Activated T-helper 1 cell treated with anti-CD3 and anti-CD28 coated beads, Interleukin-2, amount 50 U/mL, for 16 hours (primary cell): ENCODE measurements at places on chromosomes 11 and 22.

- peak; percentile 25 for DNase-seq
Measured at GRCh38 chr22:36775586-36775963, 344 bp downstream of the IFT27 start.

DNA sequence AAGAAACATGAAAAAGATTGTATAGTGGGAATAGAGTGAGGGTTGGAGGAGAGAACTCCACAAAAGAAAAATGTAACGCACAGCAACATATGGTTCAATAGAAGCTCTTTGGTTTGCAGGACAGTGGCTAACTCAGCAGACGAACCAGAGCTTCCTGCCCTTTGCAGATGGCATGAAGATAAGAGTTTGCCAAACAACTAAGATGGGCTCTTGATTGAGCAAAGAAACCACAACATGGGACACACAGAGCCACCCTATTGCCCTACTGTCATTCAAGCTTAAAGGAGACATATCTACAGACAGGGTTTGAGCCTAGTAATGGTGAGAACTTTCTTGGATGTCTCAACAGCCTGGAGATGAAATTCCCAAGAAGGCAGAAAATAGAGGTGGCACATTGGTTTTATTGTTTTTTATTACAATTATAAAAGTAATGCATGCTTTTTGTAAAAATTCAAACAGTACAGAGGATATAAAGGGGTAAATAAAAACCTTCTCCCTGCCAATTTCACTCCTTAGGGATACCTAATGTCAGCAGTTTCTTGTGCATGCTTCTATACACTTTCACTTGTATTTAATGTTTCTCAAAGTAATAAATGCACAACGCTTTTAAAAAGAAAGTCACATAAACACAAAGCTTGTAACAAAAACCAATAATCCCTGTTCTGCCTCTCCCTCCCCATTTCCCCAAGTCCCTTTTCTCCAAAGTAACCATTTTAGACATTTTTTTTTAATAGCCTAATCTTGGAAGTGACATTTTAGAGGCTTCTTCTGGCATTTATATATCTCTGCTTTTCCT lies 63.7 kb downstream of the COPB1 start:
- DNase-seq: no peak

GRCh38 chr22:46660604-46661201 lies 40.5 kb downstream of the GRAMD4 start:
- no peak for DNase-seq

- no peak for DNase-seq
Measured at GRCh38 chr11:103768816-103769215, 267.6 kb upstream of the DDI1 start.

GRCh38 chr11:34243600-34244464 lies 114.0 kb downstream of the ABTB2 start:
- DNase-seq: no peak

DNA sequence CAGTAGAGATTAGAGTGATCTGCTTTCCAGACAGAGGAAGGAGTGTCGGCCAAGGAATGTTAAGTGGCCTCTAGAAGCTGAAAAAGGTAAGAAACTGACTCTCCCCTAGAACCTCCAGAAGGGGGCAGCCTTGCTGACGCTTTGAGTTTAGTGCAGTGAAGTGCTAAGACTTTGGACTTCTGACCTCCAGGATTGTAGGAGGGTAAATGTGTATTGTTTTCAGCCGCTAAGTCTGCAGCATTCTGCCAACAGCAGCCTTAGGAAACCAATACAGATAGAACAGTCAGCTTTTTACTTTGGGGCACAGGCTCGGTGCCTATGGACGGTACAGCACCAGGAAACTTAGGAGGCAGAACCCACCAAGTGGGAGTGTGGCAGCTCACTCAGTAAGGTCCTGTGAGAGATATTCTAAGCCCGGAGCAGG lies 3.6 kb upstream of the TBC1D22A start:
- no peak for DNase-seq

- no peak for DNase-seq
Measured at GRCh38 chr11:123235117-123235655, 40.1 kb upstream of the CLMP start.

DNA sequence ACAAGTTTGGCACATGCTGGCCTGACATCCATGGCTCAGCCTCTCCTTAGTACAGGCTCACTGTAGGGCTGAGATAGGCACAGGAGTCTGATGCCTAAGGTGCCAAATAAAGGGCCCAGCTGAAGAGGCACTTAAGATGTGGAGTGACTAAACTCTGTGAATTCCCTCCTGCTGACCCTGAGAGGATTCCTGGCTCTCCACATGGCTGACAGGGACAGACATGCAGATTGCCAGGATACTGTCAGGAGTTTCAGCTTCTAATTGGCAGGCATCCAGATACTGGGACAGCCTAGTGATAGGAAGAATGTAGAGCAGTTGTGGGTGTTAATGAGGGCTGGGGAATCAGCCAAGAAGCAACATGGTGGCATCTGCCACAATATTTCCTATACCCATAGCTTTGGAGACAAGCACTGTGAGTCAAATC lies 558.7 kb downstream of the INSC start:
- no peak for DNase-seq

GRCh38 chr22:38083931-38084631 lies at the start of gene SLC16A8:
TSS of gene SLC16A8 (minus strand) at chr22:38084184. CDS start at chr22:38082873, 1,311 bp downstream.
- DNase-seq: no peak

- no peak for DNase-seq
Measured at GRCh38 chr11:3867209-3868091, 12.0 kb downstream of the STIM1 start.

DNA sequence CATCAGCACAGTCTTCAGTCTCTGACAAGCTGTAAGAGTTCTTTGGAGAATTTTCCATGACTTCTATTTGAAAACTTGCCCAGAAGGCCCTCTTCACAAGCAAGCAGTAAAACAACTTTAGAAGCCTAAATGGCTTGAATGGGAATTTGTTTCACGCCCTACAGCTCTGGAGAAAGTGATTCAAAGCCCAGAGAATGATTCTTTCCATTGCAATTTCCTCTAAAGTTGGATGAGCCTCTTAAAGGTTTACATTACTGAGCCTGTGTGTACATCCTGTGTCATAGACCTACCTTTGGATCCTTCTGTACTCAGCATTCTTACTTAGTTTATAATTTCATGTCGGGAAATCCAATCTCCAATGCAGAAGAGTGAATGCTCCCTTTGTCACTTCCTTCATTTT lies 6.8 kb upstream of the OR8B3 start:
- DNase-seq: no peak

GRCh38 chr22:32411402-32411801 lies 645 bp downstream of the RTCB start:
- DNase-seq: no peak

- no peak for DNase-seq
Measured at GRCh38 chr11:94849839-94850238, 81.7 kb downstream of the AMOTL1 start.

GRCh38 chr11:45048313-45048841 lies 97.7 kb upstream of the TP53I11 start:
- DNase-seq: no peak

- no peak for DNase-seq
Measured at GRCh38 chr11:128048121-128048520, 539.2 kb downstream of the ETS1 start.

GRCh38 chr11:126083829-126084607 lies 21.4 kb upstream of the CDON start:
- no peak for DNase-seq

DNA sequence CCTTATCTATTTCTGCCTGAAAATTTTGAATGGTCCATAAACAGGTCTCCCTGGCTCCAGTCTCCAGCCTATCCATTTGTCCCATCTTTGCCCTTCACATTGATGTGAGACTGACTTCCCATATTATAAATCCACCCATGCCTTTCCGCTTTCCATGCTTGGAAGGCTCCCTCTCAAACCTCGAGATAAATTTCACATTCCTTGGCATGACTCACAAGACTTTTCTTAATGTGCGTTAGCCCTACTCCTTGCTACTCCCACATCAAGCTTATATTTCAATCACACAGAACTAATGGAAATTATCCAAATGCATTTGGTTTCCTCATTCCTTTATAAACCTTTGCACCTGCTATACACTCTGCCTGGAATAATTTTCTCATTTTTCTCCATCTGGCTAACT lies 163.7 kb upstream of the NTM start:
- DNase-seq: no peak

GRCh38 chr11:1521382-1522080 lies 35.0 kb upstream of the MOB2 start:
- DNase-seq: no peak

DNA sequence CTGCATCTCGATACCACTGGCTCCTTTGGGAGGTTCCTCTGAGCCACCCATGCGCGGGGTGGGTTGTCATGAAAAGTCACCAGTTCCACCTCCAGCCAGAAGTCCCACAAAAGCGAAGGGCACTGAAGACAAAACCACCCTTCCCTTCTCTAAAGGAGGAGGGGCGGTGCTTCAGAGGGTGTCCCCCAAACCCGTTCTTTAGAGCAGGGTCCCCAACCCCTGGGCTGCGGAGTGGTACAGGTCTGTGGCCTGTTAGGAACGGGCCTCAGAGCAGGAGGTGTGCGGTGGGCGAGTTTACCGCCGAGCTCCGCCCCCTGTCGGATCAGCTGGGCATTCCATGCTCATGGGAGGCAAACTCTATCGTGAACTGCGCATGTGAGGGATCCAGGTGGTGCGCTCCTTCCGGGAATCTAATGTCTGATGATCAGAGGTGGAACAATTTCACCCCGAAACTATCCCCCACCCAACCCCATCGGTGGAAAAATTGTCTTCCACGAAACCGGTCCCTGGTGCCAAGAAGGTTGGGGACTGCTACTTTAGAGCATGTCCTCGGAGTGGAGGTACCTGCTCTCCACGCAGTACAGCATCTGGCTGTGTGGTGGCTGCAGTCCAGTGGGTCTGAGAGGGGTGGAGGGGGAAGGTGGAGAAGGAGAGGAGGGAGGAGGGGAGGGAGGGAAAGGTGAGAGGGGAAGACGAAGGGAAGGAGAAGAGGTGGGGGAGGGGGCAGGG lies 72.9 kb upstream of the SEPTIN5 start:
- DNase-seq: no peak

DNA sequence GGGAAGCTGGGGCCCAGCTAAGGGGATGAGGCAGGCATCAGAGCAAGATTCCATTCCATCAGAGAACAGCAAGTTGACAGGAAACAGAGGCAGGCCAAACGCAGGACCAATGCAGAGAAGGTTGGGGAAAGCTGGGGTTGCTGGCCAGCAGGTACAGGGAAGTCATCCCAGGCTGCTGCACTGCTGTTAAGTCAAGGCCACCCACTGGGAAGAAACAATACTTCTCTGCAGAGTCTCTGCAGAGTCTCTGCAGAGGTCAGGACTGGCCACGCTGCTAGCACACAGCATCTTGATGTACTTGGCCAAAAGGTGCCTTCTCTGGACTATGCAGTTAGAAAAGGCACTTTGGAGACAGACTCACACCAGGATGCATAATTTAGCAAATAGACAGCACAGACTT lies 68.5 kb upstream of the CSNK2A3 start:
- DNase-seq: no peak

DNA sequence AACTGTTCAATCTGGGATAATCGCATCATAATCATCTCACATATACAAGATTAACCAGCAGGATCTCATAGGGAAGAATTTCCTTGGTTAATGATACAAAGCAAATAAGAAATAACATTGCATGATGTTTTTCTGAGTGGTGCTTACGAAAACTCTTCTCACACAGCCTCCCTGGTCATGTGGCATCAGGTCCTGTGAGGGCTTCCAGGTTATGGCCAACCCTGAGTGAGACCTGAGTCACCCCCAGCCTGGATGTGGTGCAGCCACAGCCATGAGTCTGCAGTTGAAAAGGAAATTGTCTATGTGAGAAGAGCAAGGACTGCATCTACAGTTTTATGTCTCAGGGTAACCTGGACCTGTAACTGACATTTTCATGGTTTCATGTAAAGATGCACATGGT lies 90.5 kb upstream of the XKR3 start:
- no peak for DNase-seq

DNA sequence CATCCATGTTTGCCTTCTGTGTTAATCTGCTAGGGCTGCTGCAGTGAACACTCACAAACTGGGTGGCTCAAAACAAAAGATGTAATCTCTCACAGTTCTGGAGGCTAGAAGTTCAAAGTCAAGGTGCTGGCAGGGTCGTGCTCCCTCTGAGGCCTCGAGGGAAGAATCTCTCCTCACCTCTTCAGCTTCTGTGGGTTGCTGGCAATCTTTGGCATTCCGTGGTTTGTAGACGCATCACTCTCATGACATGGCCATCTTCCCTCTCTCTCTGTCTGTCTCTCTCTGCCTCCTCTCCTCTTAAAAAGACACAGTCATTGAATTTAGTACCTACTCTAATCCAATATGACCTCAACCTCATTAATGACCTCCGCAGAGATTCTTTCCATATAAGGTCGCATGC lies 78.8 kb downstream of the TSPAN18 start:
- DNase-seq: no peak

- DNase-seq: no peak
Measured at GRCh38 chr11:70517988-70518907, 119.9 kb downstream of the CTTN start.

DNA sequence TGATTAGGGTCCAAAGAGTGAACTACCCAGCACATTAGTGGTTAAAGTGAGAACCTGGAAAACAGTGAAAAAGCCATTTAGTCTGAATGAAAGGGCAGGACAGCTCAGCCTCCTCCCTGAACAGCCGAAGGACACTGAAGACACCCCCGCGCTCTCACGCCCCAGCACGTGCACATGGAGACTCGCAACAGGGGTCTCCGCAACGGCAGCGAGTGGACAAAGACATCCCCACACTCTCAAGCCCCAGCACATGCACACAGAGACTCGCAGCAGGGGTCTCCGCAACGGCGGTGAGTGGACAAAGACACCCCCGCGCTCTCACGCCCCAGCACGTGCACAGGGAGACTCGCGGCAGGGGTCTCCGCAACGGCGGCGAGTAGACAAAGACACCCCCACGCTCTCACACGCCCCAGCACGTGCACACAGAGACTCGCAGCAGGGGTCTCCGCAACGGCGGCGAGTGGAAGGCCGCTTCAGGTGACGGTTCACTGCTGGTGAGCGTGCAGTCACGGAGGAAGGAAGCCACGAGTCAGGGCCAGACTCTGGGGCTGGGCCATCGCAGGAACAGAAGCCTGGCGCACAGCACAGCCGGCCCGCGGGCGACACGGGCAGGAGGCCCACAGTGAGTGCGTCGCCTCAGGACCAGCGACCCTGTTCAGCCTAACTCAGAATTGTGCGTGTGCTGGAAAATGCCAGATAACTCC lies 43.6 kb downstream of the BRD1 start:
- DNase-seq: no peak

DNA sequence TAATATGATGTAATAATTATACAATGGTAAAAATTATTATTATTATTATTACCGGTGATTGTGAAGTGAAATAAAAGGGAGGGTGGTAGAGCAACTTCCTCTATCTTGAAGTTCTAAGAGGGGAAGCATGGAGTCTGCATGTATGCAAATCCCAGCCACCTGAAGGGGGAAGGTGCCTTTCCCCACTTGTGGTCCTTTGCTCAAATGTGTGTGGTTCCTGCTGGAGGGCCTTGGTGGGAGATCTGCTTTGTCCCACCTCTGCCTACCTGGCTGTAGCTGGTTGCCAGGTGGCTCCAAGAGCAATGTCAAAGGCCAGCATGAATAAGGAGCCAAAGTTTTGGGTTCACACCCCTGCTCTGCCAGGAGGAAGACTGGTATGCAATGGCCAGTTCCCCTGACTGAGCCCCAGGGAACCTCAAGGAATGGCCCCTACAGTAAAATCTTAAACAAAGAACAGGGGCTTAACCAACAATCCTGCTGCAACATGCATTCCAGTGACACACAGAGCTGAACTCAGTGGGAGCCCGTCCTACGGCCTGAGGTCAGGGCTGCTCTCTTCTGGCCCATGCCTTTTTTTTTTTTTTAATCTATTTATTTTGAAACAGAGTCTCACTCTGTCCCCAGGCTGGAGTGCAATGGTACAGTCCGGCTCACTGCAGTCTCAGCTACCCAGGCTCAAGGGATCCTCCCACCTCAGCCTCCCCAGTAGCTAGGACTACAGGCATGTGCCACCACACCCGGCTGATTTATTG lies 8.5 kb downstream of the TMEM132A start:
- DNase-seq: no peak

- DNase-seq: no peak
Measured at GRCh38 chr22:27825174-27825573, 23.6 kb upstream of the MN1 start.
